SK-MEL-5 (cell line): ENCODE measurements at places on chromosomes 6 and 20.
A peak's percentile ranks its signal among the peaks of the same experiment; 100 is the strongest.

- DNase-seq, result peak; percentile 84
Measured at GRCh38 chr6:52995913-52996645, 995 bp upstream of the GSTA4 start.

- peak; percentile 56 for DNase-seq
Measured at GRCh38 chr20:10671221-10671918, 2.4 kb downstream of the JAG1 start.

GRCh38 chr6:95998133-95998532 is 17.6 kb upstream of the FUT9 start:
- no peak for DNase-seq

GRCh38 chr6:142697922-142698321 is 247.1 kb downstream of the HIVEP2 start:
- no peak for DNase-seq

GRCh38 chr6:12637960-12638641 is 78.5 kb upstream of the PHACTR1 start:
- peak; percentile 82 for DNase-seq

DNA sequence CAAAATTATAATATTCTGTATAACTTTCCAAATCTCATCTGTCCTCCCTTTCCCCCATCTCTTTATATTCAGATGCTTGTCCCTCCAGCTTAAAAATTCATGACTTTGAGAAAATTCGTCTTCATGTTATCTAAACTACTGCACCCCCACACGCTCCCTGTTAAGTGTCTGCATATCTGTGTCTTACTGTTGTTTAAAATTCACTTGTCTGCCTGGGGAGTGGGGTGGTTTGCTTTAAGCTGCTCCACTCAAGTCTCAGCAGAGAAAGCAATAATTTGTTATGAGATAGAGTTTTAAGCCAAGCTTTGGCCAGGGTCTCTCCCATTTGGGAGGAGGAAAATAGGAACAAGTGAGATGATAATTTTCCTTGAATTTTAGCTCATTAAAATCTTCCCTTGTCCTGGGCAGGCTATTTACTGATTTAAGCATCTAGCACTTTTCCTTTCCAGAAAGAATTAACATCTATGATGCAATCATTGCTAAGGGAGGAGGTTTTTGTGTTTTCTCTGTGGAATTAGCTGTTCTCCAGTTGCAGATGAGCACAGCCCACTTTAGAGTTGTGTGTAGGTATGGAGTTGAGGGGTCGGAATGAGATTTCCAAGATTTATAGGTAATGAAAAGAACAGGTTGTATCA is 36.8 kb downstream of the MTHFD1L start:
- no peak for DNase-seq
